ENCODE measurements at places on chromosomes 4 and X.

- DNase-seq: no peak
Measured at GRCh38 chr4:133096972-133097371, 52.1 kb upstream of the PCDH10 start.

DNA sequence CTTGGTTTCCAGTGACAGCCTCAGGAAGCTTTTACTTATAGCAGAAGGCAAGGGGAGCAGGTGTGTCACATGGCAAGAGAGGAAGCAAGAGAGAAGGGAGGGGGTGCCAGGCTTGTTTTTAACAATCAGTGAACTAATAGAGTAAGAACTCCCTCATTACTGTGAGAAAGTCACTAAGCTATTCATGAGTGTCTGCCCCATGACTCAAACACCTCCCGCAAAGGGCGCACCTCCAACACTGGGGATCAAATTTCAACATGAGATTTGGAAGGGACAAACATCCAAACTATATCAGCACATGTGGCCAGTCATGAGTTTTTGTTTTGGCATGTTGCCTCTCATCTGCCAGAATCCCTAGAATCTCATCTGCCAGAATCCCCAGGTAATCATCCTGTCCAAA, 183.5 kb upstream of the C1QTNF7 start:
- DNase-seq: no peak

- no peak for DNase-seq
Measured at GRCh38 chr4:77903186-77903585, 40.6 kb downstream of the MRPL1 start.

GRCh38 chrX:30570505-30570904, 7.1 kb downstream of the TASL start:
- DNase-seq: no peak

DNA sequence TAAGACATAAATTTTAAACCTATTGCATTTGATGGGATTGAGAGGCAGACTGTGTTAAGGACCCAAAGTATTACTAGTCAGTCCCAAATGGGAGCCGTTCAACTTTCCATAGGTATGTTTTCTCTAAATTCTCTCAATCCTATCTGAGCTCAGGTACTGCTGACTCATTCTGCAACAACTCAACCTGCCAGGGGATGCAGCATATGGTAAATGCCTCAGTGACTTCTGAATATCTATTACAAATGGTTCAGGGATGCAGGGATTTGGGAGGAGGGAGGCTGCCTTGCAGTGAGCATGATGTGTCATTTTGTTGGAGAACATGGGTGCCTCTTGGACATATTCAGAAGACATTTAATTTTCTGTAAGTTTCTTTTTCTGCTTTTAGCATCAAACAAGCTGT, 97.3 kb downstream of the HDAC8 start:
- no peak for DNase-seq

- no peak for DNase-seq
Measured at GRCh38 chr4:151727365-151727764, 33.4 kb downstream of the GATB start.
